ENCODE measurements at places on chromosomes 6 and 20.

DNA sequence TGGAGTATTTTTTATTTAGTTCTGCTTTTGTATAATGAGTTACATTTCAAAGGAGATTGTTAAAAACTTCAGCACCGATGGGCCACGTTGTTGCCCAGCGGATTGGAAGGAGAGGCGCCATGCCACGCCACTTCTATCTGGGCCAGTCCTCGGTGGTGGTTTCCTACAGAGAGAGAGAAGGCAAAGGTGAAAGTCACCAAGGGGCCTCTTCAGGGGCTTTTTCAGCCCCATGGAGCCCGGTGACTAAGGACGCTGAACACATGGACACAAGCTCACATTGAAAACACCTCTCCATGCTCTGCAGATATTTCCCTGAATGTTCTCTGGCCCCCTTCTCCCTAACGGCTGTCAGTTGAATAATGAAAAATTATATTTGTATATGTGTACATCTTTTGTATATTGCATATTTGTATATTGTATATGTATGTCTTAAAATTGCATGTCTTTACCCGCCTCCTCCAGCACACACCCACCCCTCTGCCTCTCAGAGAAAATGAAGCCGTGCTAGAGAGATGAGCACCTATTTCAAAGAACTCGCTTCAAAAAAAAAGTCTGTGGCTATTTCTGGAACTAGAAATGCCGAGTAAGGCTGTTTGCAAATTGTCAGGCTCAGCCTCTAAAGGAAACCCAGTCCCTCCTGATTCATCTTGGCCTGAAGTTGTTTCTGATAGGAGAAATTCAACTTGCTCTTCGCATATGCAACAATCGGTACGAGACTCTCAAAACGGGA lies 91.9 kb upstream of the CDH4 start:
- no peak for DNase-seq

DNA sequence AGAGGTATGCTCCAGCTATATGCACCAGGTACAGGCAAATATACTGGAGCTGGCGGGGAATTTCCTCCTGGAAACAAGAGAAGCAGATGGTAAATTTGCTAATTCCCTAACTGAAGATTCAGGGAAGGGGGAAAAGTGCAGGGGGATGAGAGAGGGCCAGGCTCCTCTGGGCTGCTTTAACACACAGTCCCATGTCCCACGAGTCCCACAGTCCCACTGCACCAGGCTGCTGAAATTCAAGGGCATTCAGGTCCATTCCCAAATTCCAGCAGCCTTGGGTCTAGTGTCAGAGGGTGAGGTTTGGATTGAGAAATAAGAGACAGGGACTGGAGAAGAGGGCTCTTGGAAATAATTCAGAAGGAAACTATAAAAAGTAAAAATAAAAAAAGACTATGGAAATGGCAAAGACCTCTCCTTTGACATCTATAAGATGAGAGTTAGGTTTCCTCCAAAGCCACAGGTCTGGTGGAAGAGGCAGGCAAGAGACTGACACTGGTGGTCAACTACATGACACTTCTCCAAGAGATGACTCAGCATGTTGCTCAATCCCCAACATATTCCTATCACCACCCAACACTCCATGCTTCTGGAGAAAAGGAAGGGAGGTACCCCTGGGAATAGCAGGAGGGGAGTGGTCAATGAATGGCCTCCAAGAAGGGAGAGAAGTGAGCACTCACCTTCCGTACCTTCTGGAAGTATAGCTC lies 69.2 kb downstream of the TRAM2 start:
- no peak for DNase-seq

DNA sequence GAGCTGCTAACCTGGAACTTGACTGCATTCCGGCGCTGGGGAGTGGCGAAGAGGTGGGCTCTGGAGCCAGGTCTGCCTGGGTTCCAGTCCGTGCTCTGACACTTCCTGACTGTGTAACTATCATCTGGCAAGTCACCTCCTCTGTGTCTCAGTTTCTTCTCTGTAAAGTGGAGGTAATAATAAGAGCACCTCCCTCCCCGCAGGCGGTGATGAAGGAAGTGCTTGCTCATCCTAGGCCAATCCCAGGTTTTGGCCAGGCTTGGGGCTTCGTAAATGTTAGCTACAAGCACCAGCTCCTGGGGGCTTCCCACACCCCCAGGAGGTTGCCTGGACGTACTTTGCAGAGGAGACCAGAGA lies 32.8 kb downstream of the SNAI1 start:
- DNase-seq = no peak

GRCh38 chr6:154485815-154486214 lies 24.7 kb downstream of the CNKSR3 start:
- no peak for DNase-seq

GRCh38 chr6:147057705-147058342 lies 146.4 kb upstream of the STXBP5 start:
- no peak for DNase-seq

DNA sequence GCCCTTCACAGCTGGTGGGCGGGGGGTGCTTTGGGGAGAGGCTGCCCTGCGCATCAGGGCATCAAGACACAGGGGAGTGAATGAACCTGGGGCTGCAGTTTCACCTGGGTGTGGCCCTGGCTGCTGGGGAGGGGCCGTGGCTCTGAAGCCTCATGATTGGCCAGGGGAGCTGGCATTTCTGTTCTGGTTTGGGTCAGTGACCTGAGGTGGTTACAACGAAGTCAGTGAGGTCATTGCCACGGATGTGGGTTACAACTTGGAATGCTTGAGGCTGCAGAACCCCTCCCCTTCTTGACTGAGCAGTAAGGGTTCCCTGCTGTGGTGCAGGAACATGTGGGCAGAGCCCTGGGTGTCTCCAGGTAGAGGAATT lies 3.0 kb downstream of the TCEA2 start:
- no peak for DNase-seq

DNA sequence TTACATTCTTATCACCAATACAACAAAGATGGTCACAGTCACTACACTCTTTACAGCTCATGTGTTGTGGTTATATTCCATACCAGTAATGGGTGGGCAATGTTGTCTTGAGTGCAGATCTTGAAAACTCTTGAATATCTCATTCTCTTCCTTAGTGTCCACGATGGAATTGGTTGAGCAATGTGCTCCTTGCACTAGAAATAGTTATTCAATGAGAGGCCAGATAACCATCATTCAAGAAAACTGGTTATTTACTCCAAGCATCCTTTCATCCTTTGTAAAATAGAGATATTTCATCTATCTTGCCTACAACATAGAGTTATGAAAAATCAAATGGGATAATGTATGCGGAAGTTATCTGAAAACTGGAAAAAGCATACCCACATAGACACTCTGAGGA lies 215.9 kb downstream of the ARHGAP18 start:
- DNase-seq = no peak

DNA sequence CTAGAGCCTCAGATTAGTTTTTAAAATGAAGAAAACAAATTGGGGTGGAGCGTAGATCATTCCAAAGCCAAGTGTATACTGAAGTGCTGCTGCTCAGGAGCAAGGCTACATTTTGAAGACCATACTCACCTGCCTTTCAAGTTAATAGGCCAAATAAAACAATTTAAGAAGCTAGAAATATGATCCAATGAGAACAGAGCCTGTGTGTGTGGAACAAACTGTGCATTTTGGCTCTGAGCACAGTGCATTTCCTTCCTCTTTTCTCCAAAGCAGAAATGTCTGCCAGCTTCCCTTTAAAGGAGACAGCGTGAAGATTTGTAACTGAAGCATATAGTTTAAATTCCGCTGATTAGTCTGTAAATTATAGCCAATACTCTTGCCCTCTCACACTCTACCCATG lies 3.2 kb upstream of the IFNGR1 start:
- peak; percentile 94 for DNase-seq

Measured in Kasumi-1 (cell line).